ENCODE measurements at places on chromosomes 6 and 20.

DNA sequence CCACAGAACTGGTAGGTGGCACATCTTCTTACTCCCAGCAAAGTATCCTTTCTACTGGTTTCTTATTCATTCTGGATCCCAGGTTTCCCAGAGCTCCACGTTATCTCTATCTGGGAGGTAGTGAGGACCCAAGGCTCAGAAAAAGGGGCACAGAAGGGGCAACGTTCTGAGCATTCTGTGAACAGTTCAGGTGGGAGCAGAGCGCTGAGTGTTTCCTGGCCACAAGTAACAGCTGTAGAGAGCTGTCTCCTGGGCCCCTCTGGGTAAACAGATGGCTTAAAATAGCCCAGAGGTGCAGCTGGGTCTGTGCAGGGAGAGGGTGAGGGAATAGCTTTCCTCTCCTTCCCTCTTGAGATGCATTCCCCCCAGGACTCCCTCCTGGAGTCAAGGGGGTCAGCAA, 2.1 kb downstream of the APOBEC2 start:
- DNase-seq, result no peak

- peak; percentile 32 for DNase-seq
Observed at GRCh38 chr6:162442687-162443086, 284.9 kb downstream of the PRKN start.

- DNase-seq, result no peak
Observed at GRCh38 chr6:38172739-38173410, 353.3 kb downstream of the ZFAND3 start.

DNA sequence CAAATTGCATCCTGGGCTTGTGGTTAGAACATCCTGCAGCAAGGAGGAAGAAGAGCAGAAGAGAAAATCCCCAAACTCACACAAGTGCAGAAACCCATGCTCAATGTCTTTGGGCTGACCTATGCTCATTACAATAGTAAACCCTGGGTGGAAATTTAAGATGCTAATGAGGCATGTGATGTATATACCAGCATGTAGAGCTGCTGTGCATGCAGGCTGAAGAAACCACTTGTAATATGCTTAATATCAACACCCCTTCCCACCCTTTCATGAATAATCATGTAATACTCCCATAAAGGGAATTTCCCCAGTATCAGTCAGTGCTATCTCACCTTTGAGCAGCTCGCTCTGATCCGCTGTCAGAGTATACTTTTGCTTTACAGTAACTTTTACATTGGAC, 90.0 kb upstream of the GRIK2 start:
- DNase-seq, result no peak

DNA sequence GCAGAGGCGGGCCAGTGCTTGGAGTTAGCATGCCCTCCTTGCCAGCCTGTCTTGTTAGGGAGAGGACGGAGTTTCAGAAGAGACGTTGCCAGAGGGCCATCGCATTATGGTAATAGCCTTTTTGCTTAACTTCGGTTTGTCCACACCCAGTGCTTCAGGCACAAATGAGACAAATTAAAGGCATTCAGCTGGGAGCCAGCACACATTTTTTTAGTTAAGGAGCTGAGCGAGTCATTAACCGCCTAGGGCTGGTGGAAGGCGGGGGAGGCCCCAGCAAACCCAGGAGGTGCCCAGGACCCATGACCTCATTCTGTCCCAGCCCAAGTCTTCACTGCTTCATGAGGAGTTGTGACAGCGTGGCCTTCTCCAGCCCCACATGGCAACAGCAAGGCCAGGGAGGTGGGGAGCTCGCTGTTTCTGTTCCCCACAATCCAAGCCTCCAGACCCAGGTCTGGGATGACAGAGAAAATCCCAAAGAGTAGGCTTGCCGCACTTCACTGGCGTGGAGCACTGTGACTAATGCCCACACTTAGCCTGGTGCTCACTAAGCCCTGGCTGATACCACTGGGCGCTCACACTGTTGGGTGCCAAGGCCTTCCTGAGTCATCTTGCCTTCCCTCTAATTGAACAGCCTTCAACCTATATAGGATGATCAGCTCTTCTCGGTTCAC, 237.1 kb downstream of the ANKRD60 start:
- no peak for DNase-seq

DNA sequence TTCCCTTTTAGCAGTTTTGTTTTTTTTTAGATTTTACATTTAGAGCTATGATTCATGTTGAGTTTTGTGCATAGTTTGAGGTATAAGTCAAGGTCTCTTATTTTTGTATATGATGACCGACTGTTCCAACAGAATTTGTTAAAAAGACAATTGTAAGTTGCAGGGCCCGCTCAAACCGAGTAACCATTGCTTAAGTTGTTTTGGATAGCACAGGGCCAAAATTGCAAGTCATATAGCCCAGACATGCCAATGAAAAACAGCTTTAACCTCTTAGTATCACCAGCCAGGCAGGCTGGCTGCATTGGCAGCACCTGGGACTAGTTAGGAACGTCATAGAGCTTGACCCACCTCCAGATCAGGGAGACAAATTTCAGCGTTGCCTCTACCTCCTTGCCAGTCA, 47.3 kb downstream of the PFDN4 start:
- no peak for DNase-seq

GRCh38 chr6:25334793-25335192, 55.6 kb downstream of the CARMIL1 start:
- DNase-seq, result no peak

DNA sequence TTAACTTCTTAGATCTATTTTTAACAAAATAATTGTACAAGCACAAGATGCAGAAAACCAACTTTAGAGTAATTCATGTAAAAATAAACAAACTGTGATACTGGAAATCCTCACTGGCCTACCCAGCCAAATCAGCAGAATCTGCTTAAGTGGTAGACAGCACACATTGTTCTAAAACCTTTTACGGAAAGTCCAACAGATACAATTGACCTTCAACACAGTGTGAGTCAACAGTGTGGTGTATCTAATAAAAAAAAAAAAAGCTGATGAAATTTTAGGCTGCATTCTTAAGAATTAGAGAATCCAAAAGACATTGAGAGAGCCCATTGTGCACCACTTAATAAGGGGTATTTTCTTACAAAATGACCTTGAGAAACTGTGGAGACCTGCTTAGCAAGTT, 174.5 kb downstream of the COL21A1 start:
- DNase-seq, result no peak

DNA sequence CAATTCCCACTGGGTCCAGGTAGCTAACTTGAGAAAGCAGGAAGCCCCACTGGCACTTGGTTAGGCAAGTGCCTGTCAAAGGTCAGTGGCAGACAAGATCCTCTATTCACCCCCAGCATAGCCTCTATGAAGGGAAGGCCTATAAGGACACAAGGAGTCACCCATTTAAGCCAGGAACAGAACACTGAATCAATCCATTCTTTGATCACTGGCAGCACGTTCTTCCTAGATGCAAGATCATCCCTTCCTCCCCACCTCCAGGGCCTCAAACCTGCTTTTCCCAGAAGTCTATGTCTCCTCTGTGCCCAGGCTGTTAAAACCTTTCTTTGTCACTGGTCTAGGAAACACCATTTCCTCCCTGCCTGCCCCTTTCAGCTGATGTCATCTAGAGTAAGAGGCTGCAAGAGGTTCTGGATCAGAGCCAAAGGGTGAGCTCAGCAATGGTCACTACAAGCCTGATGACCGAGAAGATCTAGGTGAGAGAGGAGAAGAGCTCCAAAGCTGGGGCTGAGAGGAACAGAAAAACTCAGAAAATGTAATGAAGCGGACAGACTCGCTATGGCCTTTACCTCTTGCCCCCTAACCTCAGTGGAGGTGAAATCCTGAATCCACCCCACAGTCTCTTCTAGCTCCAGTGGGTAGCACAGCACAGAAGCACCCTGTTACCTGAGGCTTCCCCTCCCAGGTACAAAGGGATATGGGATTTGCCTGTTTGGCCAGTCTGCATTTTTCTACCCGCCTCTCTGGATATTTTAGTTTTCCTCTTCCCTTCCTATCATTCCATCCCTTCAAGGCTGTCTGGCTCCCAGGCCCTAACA, 1.8 kb downstream of the GTPBP2 start:
- peak; percentile 78 for DNase-seq

- no peak for DNase-seq
Observed at GRCh38 chr6:82645536-82646230, 282.1 kb downstream of the TPBG start.

DNA sequence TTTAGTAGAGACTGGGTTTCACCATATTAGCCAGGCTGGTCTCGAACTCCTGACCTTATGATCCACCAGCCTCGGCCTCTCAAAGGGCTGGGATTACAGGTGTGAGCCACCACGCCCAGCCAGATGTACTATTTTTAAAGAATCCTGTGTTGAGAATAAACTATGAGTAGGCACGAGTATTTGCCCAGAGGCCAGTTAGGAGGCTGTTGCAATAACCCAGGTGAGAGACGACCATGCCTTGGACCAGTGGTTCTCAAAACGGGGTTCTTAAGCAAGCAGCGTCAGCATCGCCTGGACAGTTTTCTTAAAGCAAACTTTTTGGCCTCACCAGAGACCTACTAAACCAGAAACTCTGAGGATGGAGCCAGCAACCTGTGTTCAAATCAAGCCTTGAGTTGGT, 258.8 kb downstream of the ZNF217 start:
- DNase-seq, result no peak

GRCh38 chr20:63061051-63061770, 54.4 kb upstream of the BHLHE23 start:
- DNase-seq, result no peak

GRCh38 chr20:1992359-1993110, 1.3 kb downstream of the PDYN start:
- DNase-seq, result no peak

- no peak for DNase-seq
Observed at GRCh38 chr6:130900913-130901312, 73.7 kb downstream of the SMLR1 start.

- peak; percentile 57 for DNase-seq
Observed at GRCh38 chr20:14498772-14499171, 161.4 kb upstream of the FLRT3 start.

- no peak for DNase-seq
Observed at GRCh38 chr6:11814819-11815218, 36.2 kb upstream of the ADTRP start.

GRCh38 chr6:151738267-151738666, 69.2 kb upstream of the ESR1 start:
- peak; percentile 39 for DNase-seq

DNA sequence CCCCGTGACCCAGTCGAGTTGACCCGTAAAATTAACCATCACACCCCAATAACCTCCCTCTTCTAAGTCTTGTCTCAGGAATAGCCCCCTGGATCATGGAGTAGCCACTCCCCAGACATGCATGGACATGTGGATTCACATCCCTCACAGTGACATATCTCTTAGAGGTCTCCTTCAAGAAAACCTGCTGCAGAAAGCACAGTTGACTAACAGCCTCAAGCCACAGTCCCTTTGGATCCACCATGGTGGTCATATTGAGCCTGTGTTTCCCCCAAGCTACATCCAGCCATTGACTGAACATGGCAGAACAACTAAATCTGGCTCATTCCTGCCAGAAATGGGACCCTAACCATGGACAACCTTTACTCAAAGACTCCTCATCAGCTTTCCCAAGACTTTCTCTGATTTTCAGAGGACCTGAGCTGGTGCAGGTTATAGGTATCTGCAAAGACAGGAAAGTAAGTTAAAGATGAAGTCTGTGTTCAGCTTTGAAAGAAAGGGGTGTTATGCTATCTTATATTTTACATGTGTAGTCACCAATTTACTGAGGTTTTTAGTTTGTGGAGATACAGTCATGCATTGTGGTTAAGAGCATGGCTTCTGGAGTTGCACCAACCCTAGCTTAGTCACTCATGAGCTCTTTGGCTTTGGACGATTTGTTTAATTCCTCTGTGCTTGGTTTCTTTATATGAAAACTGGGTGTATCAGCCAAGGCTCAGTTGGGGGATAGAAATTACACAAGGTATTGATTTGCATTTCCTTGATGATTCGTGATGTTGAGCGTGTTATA, 219.1 kb downstream of the MYLK4 start:
- no peak for DNase-seq

- peak; percentile 86 for DNase-seq
Observed at GRCh38 chr6:35688605-35689322, at the start of gene FKBP5. TSS of gene FKBP5 (minus strand) at chr6:35688915. CDS start at chr6:35642824, 46,091 bp downstream.

DNA sequence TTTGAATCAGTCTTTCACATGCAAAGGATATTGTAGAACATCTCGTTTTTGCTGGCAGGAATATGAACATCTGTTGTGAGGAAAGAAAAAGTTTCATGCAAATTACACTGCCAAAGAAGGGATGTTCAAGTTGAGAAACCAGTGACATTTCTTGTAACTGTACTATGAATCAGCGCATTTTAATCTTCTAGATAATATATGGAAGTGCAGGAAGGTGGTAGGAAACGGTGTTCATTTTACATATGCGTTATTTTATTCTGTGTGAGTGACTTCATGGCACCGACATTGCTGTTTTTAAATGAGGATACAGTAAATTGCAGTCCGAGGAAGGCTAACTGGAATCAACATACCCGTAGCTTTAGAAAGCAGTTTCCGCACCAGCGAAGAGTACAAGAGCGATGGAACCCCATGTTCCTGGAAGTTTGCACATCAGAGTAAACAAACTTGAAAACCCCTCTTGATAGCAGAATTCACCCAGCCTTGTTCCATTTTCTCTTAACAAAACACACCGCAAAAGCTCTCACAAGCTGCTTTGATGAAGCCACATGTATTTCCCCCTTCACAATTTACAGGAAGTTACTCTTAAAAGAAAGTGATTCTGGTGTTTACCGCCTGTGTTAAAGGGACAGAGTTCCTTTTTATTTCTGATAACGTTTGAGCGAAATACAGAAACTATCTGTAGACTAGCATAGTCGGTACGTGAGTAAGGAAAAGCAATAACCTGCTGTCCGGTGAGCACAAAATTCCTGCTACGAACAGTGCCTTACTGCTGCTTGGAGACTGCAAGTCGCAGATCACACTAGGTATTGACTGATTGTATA, 11.5 kb downstream of the PRDM1 start:
- peak; percentile 71 for DNase-seq

- DNase-seq, result no peak
Observed at GRCh38 chr6:137861550-137862337, 5.3 kb upstream of the TNFAIP3 start.

- peak; percentile 48 for DNase-seq
Observed at GRCh38 chr6:149200282-149200945, 117.1 kb upstream of the TAB2 start.

DNA sequence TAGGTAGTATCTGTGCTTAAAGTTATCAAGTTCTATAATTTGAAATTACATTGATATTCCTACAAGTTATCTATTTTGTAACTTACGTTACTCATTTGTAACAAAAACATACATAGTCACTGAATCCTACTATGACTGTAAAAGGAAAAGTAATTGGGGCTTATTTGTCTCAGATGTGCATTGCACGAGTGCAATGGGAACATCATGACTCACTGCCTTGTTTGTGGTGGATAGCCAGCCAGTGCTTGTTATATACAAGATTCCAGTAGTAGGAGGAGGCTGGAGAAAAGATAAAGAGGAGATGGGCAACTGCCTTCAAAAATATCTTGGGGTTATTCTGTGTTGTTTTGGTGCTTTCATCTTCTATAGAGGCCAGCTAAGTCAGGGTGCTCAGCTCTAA, 164.1 kb downstream of the RNF144B start:
- no peak for DNase-seq

DNA sequence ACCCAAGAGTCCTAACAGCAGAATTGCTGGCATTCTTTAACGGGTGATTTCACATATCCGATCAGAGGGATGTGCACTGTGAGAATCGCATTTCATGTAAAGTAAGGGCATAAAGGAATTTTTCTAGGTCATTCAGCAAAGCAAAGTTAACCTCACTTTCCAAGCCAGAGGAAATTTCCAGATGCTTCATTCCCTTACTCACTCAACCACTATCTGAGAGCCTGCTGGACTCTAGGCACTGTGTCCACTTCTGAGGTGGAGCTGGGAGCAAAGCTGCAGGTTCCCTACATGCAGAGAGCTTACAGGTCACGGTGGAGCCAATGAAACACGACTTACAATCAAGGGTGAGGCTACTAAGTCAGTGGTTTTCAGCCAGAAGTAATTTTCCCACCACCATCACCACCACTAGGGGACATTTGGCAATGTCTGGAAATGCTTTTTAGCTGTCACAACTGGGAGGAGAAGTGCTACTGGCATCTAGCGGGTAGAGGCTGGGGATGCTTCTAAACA, 34.5 kb upstream of the TSHZ2 start:
- DNase-seq, result peak; percentile 53

All from lung (tissue), 17 donors.